ENCODE measurements at places on chromosomes 5 and 9.

DNA sequence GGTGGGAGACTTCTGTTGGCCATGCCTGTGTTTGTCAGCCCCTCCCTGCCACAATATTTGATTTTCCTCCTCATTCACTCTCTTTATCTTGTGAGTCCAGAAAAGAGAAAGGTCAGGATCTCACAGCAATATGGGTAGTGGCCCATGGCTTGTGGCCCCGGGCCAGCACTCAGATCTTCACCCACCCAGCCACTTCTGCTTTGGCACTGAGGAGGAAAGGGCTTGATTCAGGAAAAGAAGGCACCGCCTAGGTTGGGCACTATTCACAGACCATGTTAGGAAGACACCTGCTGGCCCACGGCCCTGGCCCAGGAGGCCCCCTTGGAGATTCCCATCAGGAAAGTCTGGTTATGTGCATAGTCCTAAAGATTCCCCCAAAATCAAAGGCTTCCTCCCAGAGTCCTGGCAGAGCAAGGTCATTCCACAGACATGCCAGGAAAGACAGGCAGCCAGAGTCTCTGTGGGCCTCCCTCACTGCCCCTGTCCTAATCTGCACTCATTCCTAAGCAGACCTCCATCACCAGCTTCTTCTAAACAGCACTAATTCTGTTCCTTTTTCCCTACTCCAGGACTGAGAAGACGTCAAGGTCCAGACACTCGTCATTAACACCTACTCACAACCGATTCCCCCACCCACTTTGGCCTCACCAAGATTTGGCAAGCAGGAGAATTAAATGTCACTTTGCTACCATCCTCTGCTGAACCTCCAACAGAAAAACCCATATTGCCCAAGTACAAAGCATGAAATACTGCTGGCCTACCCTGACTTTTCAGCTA lies 179.3 kb downstream of the DEPDC1B start:
- no peak for DNase-seq

DNA sequence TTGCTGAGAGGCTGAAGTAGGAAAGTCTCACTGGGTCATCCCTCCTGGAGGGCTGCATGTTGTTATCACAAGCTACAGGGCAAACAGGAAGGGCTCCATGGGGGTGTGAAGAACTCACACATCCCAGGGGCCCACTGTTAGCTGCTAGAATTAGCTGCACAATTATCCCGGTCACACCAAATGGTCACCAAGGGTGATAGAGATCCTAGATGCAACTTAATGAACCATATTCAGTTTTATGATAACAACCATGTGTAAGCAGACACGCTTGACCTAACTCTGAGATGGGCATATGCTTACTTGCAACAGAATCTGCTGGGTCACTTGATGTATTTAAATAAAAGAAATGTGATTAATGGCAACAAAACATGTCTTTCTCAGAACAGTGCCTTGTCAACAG lies 143.5 kb upstream of the C6 start:
- DNase-seq = no peak

GRCh38 chr9:2066312-2067273 lies 51.4 kb downstream of the SMARCA2 start:
- DNase-seq = no peak

DNA sequence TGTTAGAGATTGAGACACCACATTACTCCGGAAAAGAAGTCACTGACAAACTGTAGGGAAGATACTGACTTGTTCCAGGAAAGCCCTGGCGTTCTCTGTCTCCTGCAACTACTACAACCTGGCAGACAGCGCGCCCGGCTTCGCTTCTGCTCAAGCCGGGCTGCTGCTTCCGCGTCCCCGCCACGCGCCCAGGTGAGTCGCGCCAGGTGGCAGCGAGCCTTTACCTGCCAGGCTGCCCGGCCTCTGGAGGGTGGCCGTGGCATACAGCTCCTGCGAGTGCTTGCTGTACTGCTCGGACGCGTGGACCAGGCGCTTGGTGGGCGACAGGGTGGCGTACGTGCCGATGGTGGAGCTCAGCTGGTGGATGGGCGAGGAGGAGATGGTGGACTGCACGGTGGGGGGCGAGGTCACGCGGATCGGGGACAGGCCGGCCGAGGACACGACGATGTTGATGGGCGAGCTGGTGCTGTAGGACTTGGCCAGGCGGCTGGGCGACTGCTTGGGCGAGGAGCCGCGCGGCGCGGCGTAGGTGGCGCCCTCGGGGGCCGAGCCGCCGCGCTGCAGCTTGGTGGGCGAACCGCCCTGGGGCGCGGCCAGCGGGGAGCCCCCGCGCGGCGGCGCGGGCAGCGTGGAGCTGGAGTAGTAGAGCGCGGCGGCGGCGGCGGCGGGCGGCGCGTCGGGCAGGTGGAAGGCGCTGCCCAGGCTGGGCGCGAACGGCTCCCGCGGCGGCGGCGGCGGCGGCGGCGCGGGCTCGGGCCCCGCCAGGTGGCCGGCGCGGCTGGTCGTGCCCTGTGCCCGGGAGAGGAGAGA lies 519.6 kb downstream of the CTNND2 start:
- no peak for DNase-seq

DNA sequence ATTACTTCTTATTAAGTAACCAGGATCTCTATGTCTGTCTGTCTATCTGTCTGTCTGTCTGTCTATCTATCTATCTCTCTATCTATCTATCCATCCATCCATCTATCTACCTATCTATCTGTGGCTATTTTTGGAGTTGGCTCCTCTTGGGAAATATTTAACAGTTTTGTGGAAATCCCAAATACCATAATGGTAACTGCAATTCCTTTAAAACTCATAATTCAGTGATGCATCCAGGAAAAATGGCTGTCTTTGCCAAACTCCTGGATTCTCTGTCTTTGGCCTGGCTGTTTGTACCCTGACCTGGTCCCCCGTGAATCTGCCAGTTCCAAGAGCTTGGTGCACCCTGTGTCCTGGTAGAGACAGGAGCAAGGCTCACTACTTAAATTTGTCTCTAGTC lies 197.0 kb downstream of the PCSK1 start:
- DNase-seq = no peak

DNA sequence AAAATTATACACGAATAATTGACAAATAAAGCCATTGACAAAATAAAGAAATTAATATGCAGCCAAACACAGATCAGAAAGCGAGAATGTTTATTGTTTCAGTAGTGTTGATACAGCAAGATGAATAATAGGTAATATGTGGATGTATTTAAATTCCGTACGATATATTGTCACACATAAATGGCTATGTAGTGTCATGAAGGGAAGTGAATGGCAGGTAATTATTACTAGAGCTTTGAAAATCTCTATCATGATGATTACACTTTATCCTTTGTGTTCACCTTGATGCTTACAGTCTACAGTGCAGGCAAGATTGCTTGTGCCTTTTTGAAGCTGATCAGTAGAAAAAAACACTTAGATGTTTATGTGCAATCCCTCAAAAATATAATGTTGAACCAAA lies 23.3 kb upstream of the CDH10 start:
- DNase-seq = no peak

DNA sequence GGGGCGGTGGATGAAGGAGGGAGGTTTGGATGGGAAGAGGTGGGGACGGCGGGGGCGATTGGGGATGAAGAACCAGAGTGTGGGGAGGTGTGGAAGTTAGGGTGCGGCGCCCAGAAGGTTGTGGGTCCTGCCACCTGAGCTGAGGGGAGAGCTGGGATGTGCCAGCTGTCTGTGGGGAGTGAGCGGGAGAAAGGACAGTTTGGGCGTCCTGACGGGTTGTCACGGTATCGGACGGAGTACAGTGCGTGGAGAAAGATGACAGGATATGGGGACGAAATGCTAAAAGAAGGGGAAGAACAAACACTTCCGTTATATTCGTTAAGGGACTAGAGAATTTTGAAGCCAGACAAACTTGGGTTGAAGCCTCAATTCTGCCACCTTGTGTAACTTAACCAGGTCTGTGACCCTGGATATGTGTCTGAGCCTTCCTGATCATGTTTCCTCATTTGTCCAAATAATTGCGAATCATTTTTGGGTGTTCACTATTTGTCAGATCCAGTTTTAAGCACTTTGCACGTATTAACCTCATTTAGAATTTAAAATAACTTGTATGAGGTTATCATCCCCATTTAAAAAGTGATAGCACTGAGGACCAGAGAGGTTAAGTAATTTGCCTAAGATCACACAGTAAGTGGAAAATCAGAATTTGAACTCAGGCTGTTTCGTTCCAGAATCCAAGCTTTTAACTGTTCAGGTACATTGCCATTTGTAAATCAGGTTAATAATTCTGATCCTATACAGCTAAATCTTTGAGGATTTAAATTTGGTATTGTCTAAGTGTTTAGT lies 689 bp downstream of the CNTRL start:
- DNase-seq = no peak

DNA sequence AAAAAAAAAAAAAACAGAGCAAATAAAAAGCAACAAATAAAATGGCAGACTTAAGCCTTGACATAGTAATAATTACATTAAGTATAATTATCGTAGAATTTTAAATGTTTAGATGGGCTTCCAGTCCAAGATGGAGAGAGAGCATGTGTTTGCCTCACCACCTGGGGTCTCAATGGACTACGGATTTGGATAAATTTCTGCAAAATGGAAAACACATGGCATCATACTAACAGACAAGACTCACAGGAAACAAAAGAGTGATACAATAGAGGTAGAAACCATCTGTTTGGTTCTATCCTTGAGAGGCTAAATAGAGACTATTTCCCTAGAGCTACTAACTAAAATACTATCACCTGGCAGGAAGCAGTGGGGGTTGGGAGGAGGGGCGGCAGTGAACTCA lies 144.3 kb downstream of the MUSK start:
- DNase-seq = no peak

DNA sequence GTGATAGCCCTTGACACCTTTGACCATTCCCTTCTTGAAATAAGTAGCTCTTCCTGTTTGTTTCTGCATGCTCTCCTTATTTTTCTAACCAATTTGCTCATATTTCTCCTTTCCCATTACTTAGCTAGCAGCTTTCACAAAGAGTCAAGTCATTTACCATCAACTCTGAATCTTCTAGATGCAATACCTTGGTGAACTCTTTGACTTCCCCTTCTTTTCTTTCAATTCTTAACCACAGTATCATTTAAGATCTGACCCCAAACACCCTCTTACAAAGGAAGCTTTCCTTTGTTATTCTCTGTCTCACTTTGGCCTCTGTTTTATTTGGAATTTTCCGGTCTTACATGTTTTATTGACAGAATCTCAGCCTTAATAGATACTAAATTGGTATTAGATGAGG lies 14.0 kb downstream of the NFX1 start:
- no peak for DNase-seq

- DNase-seq = no peak
Measured at GRCh38 chr5:56838409-56839039, 23.2 kb downstream of the MAP3K1 start.

DNA sequence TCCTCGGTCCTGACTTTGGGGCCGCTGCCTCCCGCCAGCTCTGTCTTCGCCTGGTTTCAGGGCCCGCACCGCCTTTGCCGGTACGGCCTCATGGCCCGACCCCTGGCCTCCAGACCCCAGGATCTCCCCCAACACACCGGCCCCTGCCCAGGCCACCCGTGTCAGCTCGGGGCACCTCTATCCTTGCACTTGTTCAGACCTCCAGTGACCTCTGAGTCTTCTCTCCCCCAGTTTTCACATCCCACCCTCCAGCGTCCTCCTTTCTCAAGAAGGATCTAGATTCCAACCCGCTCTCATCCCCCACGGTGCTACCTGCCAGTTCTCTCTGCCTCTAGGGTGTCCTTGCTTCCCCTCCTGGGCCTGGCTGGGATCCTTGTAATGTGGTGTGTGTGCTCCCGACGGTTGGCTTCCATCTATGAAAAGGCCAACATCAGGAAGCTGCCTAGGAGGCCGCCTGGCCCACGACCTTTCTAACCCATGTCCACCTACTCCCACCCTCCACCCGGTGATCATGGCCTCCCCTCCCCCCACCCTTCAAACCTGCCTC lies 61.1 kb downstream of the SPATA31C2 start:
- DNase-seq = no peak

GRCh38 chr5:137312011-137312410 lies 187.1 kb downstream of the SPOCK1 start:
- DNase-seq = no peak

GRCh38 chr9:30964332-30964731 lies 1420.1 kb upstream of the ACO1 start:
- DNase-seq = no peak

DNA sequence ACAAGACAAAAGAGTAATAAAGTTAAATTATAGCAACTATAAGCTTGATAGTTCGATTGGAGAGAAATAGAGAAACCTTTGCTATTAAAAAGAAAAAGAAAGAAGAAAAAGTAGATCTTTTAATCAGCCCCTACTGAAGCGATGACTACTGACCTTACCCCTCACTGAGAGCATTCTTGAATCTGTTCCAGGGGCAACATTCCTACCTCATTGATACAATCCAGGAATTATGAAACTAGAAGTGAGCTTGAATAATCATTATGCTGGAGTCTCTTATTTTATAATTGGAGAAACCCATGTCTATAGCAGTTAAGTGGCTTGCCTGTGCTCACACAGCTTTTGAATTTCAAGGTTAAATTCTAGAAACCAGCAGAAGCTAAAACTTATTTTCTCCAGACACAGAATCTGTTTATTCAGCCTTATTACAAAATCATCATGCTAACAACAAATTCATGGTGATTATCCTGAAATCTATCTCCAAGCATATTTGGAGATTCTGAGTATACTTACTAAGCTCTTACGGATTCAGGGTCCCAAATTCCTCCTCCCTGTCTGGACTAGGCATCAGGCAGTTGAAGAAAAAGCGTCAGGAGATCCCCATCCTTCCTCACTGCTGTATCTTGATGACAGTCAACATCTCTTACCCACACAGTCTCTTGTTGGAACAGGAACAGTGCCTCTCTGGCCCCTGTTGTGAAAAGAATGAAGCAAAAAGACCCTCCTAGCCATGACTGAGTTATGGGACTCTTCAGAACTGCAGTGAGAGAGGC lies 547.6 kb upstream of the WWC1 start:
- no peak for DNase-seq

DNA sequence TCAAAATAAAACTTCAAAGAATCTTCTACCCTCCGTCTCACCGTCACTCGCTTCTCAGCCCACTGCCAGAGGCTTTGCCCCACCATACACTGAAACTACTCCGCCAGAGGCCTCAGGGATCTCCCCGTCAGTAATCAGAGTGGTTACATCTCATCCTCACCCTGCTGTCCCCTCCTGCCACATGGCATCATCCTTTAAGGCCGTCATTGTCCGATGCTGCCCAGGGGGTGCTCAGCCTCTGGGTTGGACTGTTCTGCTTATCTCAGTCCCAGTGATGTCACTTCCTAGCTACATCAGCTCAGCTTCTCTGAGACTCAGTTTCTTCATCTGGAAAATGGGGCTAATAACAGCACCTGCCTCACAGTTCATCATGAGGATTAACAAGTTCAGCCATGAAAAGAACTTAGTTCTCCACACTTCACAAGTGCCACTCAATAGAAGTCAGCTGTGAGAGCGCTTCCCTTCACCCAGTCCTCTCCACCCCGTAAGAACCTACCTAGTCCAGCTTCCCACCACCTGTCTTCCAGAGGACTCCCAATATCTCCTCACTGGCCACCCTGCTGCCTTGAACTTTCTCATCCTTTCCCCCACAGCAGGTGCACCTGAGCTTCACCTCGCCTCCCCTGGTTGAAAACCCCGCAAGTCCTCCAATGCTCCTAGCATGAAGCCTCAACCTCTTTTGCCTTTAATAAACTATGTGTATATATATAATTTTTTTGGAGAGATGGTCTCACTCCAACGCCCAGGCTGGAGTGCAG lies 2.8 kb upstream of the IL3 start:
- DNase-seq = no peak

- DNase-seq = no peak
Measured at GRCh38 chr5:76230711-76231285, 147.6 kb downstream of the SV2C start.

Measured in stimulated activated CD4-positive, alpha-beta T cell treated with anti-CD3 and anti-CD28 coated beads, Interleukin-1b, Interleukin-23, amount 100 ng/mL, for 1 hour (primary cell).